ENCODE measurements at places on chromosomes 1 and 21.

DNA sequence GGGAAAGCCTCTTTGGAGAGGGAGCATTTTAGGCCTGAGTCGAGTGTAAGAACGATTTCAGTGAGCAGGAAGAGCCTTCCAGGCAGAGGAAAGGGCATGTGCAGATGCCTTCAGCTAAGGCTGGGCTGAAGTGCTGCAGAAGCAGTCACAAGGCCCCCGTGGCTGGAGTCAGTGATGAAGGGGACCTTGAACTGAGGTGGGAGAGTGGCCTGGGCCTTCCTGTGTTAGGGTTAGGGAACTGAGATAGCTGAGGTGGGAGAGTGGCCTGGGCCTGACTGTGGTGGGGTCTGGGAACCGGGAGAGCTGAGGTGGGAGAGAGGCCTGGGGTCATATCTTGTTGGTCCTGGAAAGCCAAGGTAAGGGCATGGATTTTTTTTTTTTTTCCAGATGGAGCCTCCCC lies 50.9 kb upstream of the ETV3 start:
- DNase-seq: no peak

DNA sequence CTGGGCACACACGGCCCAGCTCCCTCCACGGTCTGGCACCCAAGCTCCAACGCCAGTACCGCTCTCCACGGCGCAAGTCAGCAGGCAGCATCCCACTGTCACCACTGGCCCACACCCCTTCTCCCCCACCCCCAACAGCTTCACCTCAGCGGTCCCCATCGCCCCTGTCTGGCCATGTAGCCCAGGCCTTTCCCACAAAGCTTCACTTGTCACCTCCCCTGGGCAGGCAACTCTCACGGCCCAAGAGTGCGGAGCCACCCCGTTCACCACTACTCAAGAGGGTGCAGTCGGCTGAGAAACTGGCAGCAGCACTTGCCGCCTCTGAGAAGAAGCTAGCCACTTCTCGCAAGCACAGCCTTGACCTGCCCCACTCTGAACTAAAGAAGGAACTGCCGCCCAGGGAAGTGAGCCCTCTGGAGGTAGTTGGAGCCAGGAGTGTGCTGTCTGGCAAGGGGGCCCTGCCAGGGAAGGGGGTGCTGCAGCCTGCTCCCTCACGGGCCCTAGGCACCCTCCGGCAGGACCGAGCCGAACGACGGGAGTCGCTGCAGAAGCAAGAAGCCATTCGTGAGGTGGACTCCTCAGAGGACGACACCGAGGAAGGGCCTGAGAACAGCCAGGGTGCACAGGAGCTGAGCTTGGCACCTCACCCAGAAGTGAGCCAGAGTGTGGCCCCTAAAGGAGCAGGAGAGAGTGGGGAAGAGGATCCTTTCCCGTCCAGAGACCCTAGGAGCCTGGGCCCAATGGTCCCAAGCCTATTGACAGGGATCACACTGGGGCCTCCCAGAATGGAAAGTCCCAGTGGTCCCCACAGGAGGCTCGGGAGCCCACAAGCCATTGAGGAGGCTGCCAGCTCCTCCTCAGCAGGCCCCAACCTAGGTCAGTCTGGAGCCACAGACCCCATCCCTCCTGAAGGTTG lies 97.6 kb downstream of the PIK3R3 start:
- DNase-seq: no peak

DNA sequence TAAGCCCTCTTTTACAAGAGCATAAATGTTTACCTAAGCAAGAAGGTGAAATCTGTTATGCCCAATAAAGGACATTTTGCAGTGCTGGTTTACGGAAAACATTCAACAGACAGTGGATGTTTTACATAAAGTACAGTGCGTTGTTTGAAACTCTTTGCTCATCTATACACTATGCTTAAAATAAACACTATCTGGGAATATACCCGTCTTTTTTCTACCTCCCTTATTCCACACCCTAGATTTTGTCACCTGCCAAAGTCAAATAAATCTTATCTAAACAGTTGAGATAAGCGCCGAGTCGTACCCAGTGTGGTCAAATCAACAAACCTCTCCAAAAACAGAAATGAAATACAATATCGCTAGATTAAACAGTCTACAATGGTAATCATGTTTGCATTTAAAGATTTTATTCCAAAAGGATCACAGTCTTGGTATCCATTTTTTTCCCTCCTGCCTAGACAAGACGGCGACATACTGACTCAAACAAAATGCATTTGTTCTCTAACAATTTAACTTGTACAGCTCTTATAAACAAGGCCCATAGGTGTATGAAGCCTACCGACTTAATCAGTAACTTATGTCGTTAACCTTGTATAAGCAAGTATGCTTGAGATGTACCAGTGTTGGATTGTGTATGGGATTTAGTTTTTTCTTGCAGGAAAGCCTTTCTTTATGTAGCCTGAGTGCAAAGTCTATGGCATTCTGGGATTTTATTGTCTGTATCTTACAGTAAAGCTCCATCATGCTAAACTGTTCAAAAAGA lies 189.1 kb downstream of the FMN2 start:
- DNase-seq: no peak

DNA sequence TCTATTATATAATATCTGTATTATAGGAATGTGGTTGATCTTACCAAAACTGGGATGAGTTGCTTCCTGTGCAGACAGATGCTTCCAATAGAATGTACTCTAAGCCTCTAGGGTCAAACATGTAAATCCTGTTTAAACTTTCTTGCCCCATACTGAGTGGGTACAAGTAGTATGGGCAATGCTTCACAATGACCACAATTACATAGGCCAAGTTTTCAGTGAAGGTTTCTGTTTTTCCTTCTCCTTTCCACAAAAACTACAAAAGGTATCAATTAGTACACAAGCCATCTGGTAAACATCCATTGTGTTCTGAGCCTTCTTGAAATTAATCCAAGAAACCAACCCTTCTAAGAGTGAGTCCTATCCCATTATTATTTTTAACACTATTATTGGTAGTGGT lies 16.8 kb downstream of the OTUD7B start:
- DNase-seq: no peak

GRCh38 chr1:5374192-5374591 lies 618.0 kb downstream of the NPHP4 start:
- no peak for DNase-seq

- peak; percentile 51 for DNase-seq
Observed at GRCh38 chr1:25360596-25361581, 22.8 kb downstream of the TMEM50A start.

GRCh38 chr1:54274881-54275280 lies 74.9 kb downstream of the MRPL37 start:
- no peak for DNase-seq

GRCh38 chr1:42017259-42017658 lies 98.5 kb upstream of the HIVEP3 start:
- no peak for DNase-seq

DNA sequence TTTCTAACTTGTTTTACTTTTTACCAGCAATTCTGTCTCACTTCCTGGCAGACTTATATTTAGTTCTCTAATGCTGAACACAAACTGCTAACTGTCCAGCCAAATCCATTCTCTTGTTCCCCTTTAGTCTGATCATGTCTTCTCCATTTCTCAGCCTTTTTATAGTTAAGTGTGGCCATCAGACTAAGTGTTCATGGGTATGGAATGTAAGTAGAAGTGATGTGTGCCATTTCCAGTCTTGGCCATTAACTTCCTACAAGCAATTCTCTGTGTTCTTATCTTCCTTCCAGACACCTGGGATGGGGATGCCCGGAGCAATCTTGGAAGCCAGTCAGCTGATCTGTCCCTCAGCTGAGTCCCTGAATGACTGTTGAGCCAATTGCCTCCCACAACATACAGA lies 165.8 kb downstream of the ST6GALNAC3 start:
- DNase-seq: no peak

DNA sequence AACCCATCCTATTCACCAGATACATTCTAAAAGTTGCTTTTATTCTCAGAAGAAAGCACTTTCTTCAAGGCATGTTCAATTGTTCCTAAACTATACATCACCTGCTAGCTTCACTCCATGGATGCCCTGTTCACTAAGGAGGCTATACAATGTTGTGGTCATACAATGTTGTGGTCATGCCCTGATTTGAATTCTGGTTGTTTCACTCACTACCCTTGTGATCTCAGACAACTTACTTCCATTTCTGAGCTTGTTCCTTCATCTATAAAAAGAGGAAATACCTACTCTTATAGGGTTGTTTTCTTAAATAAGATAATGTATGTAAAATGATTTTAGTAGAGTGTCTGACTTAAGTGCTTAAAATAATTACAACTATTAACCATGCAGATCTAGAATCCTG lies 19.7 kb downstream of the EDEM3 start:
- no peak for DNase-seq

GRCh38 chr1:99672530-99673213 lies 26.8 kb downstream of the PALMD start:
- no peak for DNase-seq

DNA sequence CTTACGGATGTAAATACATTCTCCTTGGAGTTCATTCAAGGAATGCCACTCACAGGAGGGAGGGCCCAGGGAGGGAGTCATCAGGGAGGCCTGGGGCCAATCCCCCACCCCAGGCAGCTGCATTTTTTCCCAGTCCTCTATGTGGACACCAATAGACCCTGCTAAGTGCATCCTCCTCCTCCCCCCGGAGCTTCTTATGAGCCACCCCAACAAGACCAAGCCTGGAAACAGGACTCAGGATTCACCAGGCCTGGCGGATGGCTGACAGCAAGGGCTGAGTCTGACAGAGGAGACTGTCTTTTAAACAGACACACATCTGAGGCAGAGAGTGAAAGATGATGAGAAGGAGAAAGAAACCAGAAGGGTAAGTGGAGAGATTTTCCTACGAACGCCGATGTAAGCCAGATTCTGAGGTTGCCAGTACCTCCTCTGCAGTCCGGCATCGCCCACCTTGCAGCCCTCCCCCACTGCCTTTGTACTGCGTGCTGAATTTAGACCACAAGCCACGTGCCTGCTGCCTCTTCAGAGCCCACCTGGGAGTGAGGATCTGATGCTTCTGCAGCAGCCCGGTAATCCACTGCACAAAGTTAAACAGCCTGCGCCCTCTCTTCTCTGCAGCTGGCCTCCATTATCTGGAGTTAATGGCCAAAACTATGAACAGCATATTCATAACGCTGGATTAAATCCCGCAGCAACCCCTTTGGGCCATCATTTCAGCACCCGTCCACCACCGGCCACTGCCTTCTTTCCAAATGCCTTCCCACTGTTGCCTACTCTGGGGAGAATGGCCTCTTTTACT lies 17.6 kb upstream of the SFPQ start:
- no peak for DNase-seq

DNA sequence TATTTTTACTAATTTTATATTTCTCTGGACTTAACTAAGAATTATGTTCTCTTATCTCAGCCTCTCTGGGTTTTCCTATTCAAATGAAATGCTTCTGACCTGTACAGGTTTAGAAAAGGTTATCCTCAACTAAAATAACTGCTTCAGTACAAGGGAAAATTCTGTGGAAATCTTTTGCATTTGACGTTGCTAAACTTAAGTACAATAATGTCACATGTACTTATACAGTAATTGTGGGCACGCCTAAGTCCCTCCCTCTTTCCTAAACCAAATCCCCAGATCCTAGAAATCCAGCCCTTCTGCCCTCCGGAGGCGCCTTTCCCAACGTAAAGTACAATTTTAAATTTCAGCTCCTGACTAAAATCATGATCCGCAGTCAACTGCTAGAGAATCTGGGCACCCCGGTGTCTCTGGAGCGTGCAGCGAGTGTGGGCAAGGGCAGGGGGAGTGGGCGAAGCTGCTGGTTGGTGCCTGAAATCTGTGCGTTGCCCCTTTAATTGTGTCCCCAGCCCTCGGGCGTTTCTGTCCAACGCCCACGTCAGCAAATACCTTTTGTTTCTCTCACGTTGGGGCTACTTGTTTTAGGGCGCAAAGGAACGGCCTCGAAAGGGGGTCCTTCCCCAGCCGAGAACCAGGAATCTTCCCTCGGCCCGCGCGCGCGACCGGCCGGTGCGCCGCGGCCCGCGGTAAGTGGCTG lies at the start of gene ZBTB8A:
Gene ZBTB8A (plus strand): TSS at position 541 of the 697 bp plus-strand sequence. CDS start 53,505 bp downstream, outside the sequence.
- peak; percentile 20 for DNase-seq

GRCh38 chr1:3474016-3474415 lies 19.6 kb downstream of the ARHGEF16 start:
- no peak for DNase-seq

- DNase-seq: no peak
Observed at GRCh38 chr1:156284112-156284511, at the start of gene TMEM79. TMEM79 (plus strand) TSS chr1:156284325; CDS start chr1:156285227, 902 bp downstream.

- DNase-seq: peak; percentile 93
Observed at GRCh38 chr1:31376375-31377134, 3.7 kb upstream of the FABP3 start.

DNA sequence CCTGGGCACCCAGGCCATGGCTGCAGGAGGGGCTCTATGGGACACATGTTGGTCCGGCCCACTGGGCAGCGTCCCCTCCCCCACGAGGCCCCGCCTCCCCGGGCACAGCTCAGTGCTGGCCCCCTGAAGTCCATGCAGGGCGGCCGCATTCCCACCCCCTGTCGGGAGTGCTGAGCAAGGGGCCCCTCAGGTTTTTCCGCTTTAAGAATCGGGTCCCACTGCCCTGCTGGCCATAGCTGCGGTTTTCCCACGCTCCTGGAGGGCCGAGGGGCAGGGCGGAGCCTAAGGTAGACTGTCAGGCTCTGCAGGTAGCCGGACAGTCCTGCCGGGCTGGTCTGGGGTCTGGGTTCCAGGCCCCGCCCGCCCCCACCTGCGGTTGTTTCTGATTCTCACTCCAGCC lies 43.5 kb upstream of the CCDC27 start:
- no peak for DNase-seq

GRCh38 chr1:151993084-151993733 lies 450 bp downstream of the S100A10 start:
- no peak for DNase-seq

DNA sequence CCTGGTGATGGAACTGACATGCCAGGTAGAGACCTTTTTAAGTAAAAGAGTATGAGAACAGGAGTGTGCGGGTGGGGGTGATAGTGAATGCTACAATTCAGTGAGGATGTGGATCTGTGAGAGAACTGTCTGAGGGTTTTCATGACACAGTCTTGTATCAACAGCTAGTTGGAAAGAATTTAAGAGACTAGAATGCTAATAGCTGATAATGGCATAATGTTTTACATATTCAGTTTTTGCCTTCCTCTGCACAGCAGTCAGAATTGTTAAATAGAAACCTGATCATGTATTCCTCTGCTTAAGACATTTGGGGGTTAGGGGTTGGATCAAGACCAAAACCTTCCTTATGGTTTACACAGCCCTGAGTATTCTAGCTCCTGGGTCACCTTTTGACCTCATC lies 152.8 kb upstream of the ZRANB2 start:
- DNase-seq: no peak
